ENCODE measurements at places on chromosomes 2 and 18.

DNA sequence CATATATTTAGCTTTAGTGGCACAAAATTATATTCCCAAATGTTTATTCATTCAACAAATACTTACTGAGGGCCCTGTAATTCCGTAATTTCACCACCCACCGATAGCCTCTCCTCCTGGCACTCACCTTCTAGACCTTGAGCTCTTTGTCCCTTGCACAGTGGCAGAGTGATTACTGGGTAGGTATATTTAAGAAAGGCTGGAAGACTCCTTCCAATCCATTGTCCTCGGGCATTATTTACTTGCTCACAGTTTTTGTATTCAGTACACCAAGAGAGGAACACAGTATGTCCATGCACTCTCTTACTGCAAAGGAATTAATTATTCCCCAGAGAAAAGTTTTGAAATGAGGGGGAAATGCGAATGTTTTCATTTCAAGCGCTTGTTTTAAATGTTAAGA is 1.1 kb upstream of the CDCA7 start:
- no peak for DNase-seq

DNA sequence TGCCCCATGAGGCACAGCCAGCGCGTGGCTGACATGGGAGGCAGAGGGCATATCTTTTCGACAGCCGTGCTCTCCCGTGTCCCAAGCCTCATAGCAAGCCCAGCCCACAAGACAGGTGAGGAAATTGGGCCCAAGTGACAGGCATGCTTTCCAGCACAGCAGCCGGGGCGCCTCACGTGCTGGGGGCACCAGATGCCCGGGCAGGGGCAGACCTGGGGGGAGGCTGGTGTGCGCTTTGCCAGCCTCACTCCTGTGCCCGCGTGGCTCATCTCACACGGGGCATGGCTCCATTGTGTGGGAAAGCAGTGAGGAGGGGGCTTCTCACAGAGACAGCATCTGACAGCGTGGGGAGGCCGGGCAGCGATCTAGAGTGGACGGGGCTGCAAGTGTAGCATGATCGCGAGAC is 93.2 kb downstream of the USP40 start:
- DNase-seq = peak; percentile 47

- DNase-seq = no peak
Measured at GRCh38 chr2:210558708-210559107, 2.3 kb downstream of the CPS1 start.

- DNase-seq = no peak
Measured at GRCh38 chr2:59752512-59752911, 800.9 kb downstream of the BCL11A start.

GRCh38 chr2:128874608-128875007 is 555.9 kb upstream of the HS6ST1 start:
- DNase-seq = no peak

DNA sequence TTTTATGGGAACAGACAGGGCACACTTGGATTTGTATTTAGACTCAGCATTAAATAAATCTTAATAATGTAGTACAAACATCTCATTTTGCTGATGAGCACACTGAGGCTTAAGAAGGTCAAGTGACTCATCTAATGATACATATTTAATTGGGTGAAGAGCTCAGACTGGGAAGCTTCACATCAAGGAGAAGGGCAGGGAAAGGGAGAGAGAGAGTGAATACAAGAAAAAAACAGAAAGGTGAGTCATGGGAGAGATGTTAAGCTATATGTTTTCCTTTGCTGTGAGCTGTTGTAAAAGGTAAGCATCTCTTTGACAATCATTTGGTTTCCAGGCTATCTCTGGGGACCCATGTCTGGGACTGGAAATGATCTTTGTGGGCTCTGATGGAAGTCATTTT is 277.8 kb downstream of the SETBP1 start:
- no peak for DNase-seq

GRCh38 chr2:27822049-27822448 is 50.5 kb downstream of the MRPL33 start:
- DNase-seq = no peak

- DNase-seq = no peak
Measured at GRCh38 chr2:140990416-140990815, 1140.4 kb downstream of the LRP1B start.

DNA sequence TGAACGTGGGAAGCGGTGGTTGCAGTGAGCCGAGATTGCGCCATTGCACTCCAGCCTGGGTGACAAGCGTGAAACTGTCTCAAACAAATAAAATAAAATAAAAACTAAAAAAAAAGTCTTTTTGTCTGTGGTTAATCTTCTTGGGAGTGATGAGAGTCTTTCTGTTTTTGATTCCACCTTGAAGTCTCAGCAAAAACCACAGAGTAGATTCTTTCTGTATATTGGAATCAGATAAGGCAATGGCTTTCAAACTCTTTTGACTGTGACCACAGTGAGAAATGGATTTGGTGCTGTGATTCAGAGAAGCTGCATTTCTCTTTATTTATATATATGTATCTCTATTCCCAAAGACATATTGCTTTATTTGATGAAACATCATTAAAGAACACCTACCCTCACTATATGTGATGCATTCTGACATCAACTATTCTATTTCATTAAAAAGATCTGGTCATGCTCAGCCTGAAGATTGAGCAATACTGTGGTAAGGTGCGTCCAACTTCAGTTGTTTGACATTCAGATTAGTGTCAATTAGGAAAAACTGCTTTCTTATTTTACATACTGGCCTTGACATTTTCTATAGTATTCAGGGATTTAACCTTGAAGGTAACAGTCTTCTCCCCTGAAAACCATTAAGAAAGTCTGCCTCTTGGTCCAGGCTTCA is 15.6 kb downstream of the HRH4 start:
- no peak for DNase-seq

DNA sequence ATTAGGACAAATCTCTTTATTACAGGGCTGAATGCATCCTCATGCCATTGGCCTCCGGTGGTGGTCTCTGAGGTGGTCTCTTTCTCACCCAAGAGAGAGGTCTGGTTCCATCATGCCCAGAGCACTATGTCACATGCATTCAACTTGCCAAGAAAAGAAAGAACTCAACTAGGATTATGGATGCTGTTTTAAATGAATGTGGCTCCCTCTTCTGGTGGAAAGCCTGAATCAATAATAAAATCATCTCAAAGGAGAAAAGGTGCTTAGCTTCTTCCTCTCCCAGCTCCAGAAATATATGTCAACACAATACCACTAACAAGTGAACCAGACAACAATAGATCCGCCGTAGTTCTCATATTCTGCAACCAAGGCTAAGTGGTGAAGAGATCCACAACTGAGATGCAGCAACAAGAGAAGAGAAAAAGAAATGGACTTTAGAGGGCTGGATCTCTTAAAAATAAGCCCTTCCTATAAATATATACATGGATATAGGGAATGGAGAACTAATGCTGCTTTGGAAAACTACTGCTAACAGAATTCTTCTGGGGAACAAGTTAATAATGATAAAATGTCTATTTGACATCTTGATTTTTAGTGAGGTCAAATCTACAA is 396.8 kb downstream of the NCKAP5 start:
- no peak for DNase-seq

- no peak for DNase-seq
Measured at GRCh38 chr18:66280470-66280869, 323.4 kb downstream of the CDH19 start.

GRCh38 chr2:54083021-54083420 is 32.4 kb upstream of the ACYP2 start:
- no peak for DNase-seq

GRCh38 chr2:227450311-227450841 is 21.6 kb upstream of the AGFG1 start:
- DNase-seq = no peak

DNA sequence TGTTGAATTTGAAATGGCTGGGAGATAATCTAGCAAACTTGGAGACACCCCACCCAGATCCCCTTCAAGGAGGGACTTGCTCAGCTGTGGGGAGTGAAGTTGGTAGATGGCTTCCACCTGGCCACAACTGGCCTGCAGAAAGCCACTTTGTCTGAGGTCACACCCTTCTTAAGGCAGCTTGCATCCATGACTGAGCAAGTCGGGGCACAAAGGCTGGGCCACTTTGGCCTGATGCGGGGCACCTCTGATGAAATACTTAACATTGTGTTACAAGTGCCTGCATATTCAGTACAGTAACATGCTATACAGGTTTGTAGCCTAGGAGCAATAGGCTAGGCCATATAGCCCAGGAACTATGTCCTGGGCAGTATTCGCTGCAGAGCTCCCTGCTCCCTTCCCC is 13.4 kb upstream of the RPL37A start:
- DNase-seq = no peak

GRCh38 chr18:45328811-45329210 is 286.5 kb upstream of the SLC14A2 start:
- no peak for DNase-seq

DNA sequence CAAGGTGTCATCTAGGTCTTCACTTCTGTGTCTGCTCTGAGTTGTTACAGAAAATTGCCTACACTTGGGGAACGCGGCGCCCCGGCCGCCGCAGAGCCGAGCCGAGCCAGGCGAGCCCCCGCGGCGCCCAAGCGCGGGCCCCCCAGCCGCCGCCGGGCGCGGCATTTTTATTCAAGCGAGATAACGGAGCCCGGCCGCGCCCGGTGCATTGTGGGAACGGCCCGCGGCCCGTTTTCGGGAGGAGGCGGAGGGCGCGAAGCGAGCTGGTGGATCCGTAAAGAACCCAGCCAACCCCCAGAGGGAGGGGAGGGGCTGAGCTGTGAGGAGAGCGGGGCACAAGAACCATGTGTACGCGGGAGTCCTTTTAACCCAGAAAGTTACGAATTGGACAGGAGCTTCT is 191.8 kb downstream of the FTCDNL1 start:
- DNase-seq = peak; percentile 60

- no peak for DNase-seq
Measured at GRCh38 chr2:229273006-229273722, 2.1 kb upstream of the PID1 start.

DNA sequence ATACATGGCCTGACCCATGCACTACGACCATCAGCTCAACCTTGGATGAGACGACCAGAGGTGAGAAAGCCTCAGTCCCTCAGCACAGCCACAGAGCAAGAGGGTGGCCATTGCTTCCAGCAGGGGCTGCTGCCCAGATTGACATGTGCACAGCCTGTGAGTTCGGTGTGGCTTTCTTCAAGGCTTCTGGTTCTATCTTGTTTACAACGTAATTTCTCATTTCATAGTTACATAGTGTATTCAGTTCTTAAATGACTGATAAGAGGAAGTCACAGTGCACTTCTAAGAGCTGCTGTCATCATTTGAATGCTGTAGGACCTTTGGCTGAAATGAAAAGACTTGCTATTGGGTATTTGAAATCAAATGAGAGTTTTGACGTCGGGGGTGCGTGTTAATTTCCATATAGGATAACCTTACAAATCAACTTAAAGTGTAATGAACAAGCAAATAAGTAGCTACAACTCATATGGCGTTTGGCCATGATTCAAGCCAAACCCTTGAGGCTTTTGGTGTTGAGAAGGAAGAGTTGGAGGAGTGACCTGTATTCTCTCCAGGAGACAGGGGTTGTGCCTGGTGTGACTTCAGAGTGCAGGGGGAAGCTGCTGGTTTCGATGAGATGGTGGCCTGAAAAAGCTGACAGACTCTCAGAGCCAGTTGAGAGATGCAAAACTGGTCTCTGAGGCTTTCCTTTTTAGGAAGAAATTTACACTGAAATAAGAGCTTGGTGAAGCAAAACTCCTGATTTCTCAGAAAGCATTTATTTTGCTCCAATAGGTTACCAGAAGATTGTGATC is 51.0 kb downstream of the TSHZ1 start:
- no peak for DNase-seq

- DNase-seq = no peak
Measured at GRCh38 chr2:53715568-53715967, 52.0 kb upstream of the CHAC2 start.

DNA sequence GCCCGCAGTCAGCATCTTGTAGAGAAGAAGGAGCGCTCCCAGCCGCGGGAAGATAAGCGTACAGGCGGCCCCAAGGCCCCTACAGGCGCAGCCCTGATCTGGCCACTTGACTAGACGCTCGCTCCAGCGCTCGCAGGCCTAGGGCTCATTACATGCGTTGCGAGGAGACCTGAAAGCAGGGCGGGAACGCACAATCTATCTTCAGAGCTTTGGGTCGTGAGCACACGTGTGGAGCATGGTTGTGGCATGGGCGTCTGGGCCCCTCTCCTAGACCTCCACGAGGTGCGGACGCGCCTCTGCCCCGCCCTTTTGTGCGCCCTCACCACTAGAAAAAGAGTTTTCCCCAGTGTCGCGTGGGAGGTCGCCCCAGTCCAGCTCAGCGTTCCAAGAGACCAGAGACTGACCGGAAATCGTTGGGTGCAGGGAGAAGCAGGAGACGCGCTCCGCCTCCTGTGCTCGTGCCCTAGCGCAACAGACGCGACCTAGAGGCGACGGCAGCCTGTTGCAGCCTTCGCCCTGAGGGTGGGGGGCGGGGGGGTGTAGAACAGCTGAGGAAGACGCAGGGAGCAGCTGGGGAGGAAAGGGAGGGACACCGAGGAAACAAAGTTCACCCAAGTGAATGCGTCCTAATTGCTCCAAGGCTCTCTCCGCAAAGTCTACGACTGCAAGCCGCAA is 12.6 kb downstream of the NR4A2 start:
- DNase-seq = peak; percentile 84

GRCh38 chr2:15892151-15892880 is 48.0 kb upstream of the MYCN start:
- no peak for DNase-seq

GRCh38 chr2:231634412-231634811 is 41.7 kb downstream of the TEX44 start:
- DNase-seq = no peak

DNA sequence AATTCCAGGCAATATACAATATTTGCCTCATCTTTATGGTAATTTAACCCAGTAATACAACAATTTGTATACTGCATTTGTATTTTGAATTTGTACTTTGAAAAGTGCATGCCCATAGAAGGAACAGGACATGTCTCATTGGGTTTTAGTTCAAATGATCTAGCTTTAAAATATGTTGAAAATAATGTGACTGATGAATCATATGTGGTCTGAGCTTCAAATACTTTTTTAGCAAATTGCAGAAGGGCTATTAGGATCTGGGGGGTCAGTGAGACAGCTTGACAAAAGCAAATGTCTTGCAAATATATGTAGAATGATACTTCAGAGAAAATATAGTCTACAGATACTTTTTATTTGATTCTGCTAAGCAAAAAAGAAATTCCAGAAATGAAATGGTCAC is 248.9 kb downstream of the DCC start:
- no peak for DNase-seq

All from sciatic nerve (tissue), 2 donors.